Amniotic stem cell (primary cell): ENCODE measurements at places on chromosomes 7 and 10.

DNA sequence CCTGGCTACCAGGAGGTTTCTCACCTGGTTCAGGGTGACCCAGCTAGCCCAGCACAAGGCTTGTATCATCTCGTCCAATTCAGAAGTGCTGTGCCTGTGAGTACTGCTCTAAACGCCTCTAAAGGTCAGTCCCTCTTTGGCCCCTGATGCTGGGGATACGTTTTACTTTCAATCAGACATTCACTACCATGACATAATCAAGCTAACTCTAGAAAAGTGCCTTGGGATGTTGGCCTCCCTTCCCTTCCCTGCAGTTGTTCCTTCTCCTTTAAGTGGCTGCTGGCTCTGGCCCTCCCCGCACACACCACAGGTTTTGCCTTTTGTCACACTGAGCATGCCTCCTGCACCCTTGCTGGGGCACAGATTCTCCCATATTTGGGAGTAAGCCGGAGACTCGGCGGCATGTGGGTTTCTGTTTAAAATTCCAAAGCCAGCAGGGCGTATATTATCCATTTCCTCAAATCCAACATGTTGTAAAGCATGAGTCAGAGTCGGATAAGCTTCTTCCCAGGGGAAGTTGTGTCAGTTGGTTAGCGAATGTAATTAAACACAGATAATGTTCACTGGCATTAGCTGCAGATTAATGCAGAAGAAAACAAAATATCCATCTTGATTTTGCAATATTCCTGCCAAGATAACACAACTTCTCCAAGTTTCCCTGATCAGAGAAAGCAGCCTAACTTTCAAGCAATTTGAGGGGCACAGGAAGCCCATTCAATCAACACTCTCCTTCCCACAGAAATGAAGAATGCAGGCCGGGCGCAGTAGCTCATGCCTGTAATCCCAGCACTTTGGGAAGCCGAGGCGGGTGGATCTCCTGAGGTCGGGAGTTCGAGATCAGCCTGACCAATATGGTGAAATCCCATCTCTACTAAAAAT, 31.8 kb upstream of the VCL start:
- DNase-seq, result peak; percentile 95

- DNase-seq, result no peak
These were observed 473.7 kb downstream of the TYW1 start for GRCh38 chr7:67470256-67470751.

GRCh38 chr10:71065659-71066058, 146.7 kb upstream of the UNC5B start:
- DNase-seq, result no peak

- DNase-seq, result no peak
These were observed 33.4 kb downstream of the AKAP9 start for GRCh38 chr7:91974066-91974465.

- DNase-seq, result no peak
These were observed 1181.6 kb downstream of the DNAJB9 start for GRCh38 chr7:109751241-109751640.

GRCh38 chr7:148044173-148044572, 546.4 kb upstream of the C7orf33 start:
- DNase-seq, result no peak

GRCh38 chr7:157490465-157490912, 153.7 kb downstream of the DNAJB6 start:
- DNase-seq, result no peak

- no peak for DNase-seq
These were observed 97.5 kb downstream of the PFKFB3 start for GRCh38 chr10:6300106-6300783.

DNA sequence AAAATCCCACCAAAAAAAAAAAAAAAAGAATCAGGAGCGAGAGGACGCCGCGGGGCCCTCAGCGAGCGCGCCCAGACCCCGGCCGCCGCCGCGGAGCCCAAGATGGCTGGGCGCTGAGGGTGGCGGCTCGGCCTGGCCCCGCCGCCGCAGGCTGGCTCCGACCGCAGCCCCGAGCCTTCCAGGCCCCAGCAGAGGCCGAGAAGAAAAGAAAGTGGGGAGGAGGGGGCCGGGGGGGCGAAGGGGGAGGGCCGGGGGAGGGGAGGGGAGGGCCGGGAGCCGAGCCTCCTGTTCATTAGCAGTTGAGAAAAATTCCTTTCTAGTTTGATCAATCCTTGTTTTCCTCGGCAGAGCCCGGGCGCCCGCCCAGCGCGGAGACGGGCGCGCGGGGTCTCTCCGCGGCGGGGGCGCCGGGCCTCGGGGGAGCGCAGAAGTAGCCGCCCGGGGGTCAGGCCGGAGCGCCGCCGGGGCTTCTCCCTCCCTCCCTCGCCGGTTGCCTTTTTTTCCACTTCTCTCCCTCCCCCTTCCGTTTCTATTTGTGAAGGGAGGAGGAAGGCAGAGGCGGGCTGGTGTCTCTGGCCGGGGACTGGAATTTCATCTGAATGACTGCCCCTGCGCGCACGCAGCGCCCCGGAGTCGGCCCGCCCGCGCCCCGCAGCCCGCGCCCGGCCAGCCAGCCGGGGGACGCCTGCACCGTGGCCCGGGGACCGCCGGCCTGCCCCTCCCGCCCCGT, 778 bp upstream of the TRIM8 start:
- DNase-seq, result peak; percentile 45

GRCh38 chr10:120945801-120946302, 94.7 kb downstream of the WDR11 start:
- DNase-seq, result no peak

DNA sequence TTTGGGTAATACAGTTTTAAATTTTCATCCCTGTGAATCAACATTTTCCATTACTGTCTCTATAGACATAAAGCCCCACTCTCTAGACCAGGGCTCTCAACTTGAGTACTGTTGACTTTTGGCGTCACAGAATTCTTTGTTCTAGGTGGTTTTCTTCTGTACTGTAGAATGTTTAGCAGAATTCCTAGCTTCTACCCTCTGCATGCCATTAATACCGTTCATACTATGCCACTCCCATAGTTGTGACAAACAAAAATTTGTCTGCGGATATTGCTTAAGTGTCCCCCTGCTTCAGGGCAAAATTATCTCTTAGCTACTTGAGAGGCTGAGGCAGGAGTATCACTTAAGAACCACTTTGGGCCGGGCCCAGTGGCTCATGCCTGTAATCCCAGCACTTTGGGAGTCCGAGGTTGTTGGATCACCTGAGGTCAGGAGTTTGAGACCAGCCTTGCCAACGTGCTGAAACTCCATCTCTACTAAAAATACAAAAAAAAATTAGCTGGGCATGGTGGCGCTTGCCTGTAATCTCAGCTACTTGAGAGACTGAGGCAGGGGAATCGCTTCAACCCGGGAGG, 57.3 kb upstream of the NRG3 start:
- no peak for DNase-seq

DNA sequence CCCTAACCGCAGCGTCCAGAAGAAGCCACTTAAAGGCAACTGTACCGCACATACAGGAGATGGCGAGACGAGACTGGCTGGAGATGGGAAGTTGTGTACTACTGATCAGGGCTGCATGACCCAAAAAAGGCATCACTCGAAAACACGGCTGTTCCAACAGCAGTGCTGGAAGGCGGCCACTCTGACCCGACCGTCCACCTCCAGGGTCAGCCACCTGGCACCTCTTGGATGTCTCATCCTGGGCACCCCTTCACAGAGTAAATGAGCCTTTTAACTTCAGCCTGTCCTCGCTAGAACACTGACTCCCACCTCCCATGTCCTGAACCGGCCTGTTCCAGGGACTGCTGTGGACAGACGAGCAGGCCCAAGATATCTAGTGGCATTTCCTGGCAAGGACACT, 180.7 kb downstream of the DIP2C start:
- DNase-seq, result no peak

DNA sequence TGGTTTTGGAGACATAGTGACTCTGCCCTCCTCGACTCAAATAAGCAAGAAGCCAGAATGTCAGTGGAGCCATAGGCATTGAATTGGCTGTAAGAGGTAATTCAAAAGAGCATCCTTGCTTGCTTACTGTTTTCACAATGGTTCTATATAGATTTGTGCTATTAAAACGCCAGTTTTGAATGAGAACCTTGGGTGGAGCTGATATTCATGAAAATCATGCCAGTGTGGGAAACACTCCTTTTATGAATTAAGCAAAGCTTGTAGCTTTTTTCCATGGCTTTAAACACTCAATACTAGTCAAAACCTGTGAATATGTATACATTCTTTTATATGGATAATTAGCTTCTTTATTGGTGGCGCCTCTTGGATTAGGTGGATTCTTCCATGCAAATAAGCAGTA, 252.5 kb downstream of the SLC25A13 start:
- DNase-seq, result no peak

DNA sequence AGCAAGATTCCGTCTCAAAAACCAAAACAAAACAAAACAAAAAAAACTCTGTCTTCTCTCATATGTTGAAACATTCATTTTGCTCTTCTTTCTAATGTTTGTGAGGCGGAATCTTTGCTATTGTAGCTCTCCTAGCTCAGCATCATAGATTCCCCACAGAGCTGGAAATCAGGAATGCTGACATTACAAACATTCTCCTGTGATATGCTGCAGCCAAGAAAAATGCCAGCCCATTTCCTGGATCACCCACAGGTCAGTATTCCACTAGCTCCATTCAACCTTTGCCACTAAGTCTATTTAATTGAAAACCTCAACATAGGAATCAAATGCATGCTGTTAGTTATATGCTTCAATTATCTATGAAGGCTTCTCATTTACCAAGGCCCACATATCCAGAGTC, 186.3 kb downstream of the IPMK start:
- DNase-seq, result no peak

GRCh38 chr7:55250313-55250712, 114.8 kb upstream of the LANCL2 start:
- no peak for DNase-seq

DNA sequence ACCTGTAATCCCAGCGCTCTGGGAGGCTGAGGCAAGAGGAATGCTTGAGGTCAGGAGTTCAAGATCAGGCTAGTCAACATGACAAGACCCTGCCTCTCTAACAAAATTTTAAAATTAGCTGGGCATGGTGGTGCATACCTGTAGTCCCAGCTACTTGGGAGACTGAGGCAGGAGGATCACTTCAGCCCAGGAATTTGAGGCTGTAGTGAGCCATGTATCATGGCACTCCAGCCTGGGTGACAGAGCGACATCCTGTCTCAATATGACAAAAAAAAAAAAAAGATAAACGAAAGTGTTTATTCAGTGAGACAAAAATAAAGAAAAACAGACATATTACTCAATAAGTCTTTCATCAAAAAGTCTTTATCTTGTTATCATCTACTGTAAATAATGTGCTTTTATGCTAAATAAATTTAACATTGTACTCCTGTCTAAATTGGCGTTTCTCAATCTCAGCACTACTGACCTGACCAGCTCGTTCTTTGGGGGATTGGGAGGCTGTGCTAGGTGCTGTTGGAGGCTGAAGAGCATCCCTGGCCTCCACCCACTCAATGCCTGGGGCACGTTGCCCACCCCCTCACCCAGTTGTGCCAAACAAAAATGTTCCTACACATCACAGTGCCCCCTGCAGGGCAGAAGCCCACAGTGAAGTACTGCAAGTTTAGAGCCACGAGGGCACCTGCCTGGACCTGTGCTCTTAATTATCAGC, 57.7 kb downstream of the NCAPG2 start:
- DNase-seq, result no peak

DNA sequence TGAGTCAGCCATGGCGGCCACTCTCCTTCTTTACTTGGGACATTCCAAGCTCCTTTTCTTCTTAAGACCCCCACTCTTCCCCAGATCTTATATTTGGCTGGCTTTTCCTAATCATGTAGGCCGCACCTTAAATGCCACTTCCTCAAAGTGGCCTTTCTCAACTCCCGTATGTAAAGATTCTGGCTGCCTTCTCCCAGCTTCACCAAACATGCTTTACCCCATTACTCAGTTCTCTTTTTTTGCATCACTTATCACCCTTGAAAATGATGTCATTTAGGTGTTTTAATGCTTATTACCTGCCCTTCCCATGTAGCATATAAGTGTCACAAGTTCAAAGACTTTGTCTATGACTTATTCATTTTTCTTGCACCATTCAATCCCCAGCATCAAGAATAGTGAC, 810.1 kb upstream of the CELF2 start:
- DNase-seq, result no peak

DNA sequence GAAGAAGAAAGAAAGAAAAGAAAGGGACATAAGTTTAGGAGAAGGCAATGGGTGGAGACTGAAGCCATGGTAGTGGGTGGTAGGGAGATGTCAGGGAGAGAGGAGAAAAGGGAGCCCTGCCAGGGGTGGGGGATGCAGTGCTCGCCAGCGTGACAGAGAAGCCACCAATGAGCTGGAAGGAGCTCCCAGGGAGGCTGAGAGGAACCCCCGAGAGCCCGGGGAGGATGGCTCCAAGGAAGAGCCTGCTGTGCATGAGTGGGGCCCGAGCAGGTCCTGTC, 141.2 kb upstream of the SHH start:
- no peak for DNase-seq

DNA sequence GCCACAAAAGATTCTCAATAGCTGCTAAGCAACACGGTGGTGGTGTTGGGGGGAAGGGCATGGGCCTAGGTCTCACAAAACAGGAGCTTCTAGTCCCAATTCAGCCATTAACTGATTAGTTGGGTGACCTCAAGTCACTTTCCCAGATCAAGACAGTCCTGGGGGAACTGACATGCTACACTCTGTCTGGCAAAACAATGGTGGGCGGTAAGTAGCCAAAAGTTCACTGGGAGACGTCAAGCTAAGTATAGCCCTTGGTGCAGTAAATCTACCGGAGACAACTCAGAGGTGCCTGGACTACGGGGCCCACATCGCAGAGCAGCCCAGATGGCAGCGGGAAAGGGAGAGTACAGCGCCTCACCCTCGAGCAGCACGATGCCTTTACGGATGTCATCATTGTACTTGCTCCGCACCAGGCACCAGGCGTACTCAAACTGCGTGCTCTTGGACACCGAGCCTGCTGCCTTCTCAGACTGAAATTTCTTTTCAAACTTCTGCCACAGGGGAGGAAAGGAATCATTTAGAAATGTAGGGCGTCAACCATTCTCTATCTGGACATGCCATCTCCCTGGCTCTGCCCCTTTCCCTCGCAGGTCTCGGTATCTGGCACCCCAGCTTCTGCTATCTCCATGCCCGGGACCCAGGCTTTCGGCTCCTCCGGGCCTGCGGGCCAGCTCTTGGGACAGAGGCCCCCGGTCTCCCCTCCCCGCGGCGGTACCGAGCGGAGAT, 1.1 kb downstream of the FIS1 start:
- no peak for DNase-seq

DNA sequence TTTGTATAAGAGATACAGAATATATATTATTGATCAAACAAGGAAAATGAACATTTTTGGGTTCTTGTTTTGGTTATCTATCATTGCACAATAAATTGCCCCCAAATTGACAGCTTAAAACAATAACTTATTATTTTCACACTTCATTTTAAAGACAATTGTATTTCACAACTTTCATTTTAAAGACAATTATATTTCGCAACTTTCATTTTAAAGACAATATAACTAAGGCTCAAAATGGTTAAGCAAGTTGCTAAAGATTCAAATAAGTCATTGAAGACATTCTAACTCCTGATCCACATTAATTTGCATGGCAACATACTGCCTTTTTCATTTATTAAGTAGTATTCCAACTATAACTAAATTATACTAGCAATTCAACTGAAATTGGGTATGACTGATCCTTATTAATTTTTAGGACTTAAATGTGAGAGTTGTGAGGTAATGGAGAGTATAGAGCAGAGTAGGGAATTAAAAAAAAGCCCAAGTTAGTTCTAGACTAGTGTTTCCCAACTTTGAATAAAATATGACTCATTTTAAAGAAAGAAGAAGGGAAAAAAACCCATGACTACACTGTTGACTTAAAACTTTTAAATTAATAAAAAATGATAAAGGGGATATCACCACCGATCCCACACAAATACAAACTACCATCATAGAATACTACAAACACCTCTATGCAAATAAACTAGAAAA, 9.9 kb upstream of the STEAP2 start:
- no peak for DNase-seq
